ENCODE measurements at places on chromosomes 1 and 21.

- DNase-seq, result no peak
Measured at GRCh38 chr1:50346621-50347020, 76.6 kb downstream of the DMRTA2 start.

DNA sequence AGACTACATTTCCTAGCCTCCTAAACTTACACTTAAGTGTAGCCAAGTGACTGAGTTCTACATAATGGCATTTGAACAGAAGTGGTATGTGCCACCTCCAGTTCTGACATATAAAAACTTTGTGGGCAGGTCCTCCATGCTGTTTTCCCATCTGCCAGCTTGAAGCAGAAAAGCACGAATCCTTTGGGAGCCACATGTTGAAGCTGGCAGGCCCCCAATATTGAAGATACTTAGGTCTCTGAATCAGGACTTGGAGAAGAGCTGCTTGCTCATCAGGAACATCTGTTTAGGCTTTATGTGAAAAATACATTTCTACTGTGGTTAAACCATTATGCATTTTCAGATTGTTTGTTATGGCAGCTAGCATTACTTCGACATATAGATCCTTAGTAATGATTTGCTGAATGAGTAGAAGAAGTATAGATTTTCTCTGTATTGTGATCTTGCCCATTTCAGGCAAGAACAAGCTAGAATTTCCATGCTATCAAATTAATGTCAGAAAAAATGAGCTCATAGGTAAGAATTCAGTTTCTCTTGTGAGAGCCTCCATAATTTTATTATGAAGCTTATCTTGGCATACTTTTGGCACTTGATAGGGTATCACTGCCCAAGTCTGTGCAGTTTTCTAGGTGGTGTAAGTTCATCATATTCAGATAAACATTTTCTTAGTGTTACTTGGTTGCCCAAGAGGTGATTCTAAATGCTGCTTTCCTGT is 68.4 kb downstream of the GDAP2 start:
- peak; percentile 41 for DNase-seq

DNA sequence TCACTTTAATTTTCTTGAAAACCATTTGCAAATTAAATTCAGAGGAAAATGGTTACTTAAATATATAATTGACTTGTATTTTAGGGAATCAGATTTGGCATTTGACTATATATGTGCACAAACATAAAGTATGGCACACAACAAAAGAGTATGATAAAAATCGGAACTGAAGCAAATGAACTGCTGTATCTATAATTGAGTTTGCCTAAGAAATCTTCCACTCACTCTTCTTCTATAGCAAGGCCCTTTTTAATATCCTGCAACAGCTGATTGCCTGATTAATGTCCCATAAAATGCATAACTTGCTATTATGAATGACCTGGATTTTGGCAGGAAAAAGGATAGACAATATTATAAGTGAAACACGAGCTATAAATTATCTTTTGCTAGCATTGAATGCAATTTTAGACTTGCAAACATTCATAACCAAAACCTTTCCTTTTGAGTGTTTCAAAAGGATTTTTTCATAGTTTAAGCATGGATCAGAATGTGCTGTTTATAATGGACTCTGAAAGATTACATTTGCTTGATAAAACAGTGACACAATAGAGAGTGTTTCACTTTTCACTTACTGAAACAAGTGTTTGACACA is 2204.3 kb downstream of the MRPL39 start:
- no peak for DNase-seq

GRCh38 chr1:45444609-45445131 is 46.3 kb downstream of the TESK2 start:
- peak; percentile 62 for DNase-seq

DNA sequence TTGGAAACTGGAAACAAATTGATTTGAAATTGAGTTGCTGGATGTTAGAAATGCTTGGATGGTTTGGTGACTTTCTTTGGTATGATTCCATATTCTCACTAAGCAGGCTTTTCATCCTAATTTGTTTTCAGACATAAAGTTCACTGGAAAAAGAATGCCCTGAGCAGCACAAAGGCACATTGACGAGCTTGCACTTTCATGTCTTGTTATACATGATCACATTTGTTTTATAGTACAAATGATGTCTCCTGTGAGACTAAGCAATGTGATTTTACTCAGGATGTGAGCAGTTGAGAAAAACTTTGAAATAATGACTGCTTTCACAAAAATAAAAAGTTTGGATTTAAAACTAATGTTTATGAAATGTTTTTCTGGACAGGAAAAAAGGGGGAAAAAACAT is 63.6 kb downstream of the KCNT2 start:
- no peak for DNase-seq

GRCh38 chr1:26863685-26864077 is 732 bp downstream of the SFN start:
- no peak for DNase-seq

Data from iris pigment epithelial cell (primary cell).